ENCODE measurements at places on chromosomes 5 and 9. TPM values are rescaled to one million over a fixed set of nuclear protein-coding genes. Genes with fewer than 3 reads are reported as not detected.
A peak's percentile ranks its signal among the peaks of the same experiment; 100 is the strongest.

Gene C9orf50
- not detected for total RNA-seq

Gene SPINK4
- not detected for total RNA-seq

Gene CDH6
- 76.6 TPM for total RNA-seq

Gene SELENOP
- not detected for total RNA-seq

Gene HAPLN1
- 0.07 TPM for total RNA-seq

Gene ZNF366
- total RNA-seq, result not detected

- DNase-seq, result peak; percentile 66
Measured at GRCh38 chr9:73683862-73684591, 532.4 kb downstream of the ANXA1 start.

GRCh38 chr5:460273-460625 lies 17.3 kb downstream of the EXOC3 start:
- DNase-seq, result no peak

- no peak for DNase-seq
Measured at GRCh38 chr5:36894954-36895353, 18.4 kb downstream of the NIPBL start.

DNA sequence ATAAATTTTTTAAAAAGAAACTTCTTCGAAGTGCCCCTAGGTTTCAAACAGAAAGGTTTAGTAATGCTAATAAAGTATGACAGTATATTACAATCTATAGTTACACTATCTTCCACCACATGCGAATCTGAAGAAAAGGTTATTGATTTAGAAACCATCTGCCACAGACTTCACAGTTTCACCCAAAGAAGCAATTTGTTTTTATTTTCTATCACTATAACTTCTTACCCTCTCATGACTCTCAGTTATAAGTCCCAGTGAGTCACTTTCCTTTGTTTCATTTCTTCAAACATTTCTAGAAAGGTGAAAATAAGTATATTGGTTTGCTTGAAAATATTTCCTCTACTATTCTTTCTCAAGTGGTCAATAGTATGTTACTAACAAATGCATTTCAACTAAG lies 93.6 kb downstream of the MCTP1 start:
- no peak for DNase-seq

GRCh38 chr9:121282277-121283079 lies 14.5 kb downstream of the GSN start:
- DNase-seq, result no peak

- DNase-seq, result no peak
Measured at GRCh38 chr5:121038438-121038837, 574.3 kb downstream of the PRR16 start.

- no peak for DNase-seq
Measured at GRCh38 chr5:54332720-54333119, 22.3 kb upstream of the ARL15 start.

- DNase-seq, result peak; percentile 28
Measured at GRCh38 chr9:69549310-69550202, 122.6 kb downstream of the APBA1 start.

GRCh38 chr5:157292599-157292998 lies 26.7 kb downstream of the CYFIP2 start:
- no peak for DNase-seq

- no peak for DNase-seq
Measured at GRCh38 chr5:29924107-29924506, 1269.4 kb upstream of the CDH6 start.

GRCh38 chr5:27962198-27962597 lies 923.8 kb upstream of the CDH9 start:
- DNase-seq, result no peak
